ENCODE measurements at places on chromosomes 1 and 21.

DNA sequence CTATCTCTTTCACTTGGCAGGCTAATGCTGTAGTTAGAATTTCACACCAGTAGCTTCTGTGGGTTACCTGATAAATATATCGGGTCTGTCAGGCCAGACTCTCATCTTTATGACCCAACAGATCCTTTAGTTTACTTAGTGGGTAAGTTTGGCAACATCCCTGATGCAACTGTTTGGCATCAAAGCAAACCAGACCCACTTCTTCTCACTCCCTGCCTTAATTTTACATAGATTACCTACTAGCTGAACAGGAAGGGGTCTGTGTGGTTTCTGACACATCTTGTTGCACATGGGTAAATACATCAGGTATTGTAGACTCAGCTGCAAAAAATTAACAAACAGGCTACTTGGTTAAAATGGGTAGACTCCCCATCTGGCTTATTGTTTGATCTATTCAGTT is 3.2 kb upstream of the GUK1 start:
- no peak for DNase-seq

- DNase-seq = no peak
Measured at GRCh38 chr1:156805766-156806511, 10.7 kb downstream of the SH2D2A start.

DNA sequence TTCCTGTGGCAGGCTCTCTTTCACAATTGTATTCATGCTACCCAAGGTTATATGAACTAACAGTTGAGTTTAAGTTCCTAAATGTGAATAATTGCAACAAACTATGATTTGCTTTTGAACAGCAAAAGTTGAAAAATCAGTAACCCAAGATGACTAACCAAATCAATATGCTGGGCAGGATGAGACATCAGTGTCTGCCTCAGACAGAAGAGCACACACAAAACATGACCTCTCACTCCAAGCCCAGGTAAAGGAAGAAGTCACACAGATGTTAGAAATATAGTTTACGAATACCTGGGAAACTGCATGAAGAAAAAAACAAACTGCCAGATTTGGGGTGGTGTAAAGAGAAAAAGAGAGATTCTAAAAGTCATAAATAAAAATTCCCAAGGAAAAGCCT is 3.5 kb downstream of the OR2L13 start:
- DNase-seq = no peak

DNA sequence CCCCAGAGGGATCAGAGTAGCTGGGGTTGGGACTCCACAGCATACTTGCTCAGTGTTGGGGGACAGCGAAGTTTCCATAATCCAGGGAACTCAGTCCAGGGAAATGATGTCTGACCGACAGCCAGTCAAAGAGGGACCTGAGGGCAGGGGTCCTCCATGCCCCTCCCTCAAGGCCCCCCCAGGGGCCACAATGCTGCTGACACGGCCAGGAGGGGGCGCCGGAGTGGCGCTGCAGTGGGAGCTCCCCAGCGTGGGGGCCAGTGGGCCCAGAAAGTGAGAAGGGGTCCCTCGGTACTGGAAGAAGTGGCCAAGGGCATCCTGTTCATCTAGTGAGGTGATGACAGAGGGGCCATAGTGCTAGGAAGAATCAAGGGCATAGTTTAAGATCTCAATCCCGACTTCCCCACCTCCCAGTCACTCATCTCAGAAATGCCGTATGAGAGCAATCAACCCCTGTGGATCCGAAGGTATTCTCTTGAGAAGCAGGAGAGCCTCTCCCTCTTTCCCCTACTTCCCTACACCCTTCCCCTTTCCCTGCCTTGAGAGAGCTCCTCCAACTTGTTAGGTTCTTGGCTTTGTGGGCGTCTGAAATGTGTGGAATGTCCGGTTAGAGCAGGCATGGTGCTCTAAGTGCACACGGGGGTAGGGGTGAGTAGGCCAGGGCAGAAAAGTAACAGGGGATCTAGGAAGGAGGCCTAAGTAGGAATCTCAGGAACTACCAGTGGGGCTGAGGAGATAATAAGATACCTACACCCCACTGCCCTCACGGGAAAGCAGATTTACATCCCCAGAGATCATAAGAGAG is 4.1 kb downstream of the NUDT17 start:
- DNase-seq = no peak

GRCh38 chr1:78918157-78918556 is 88.4 kb downstream of the ADGRL4 start:
- DNase-seq = no peak
